ENCODE measurements at places on chromosomes 1 and 21. TPM values are rescaled to one million over a fixed set of nuclear protein-coding genes. Genes with fewer than 3 reads are reported as not detected.

- no peak for DNase-seq
Observed at GRCh38 chr1:2331200-2331544, 60.2 kb downstream of the MORN1 start.

- no peak for DNase-seq
Observed at GRCh38 chr1:198564716-198565115, 24.2 kb upstream of the ATP6V1G3 start.

GRCh38 chr1:184646824-184647223, 107.8 kb downstream of the EDEM3 start:
- DNase-seq = no peak

GRCh38 chr1:171794085-171794484, 12.6 kb downstream of the METTL13 start:
- DNase-seq = peak; percentile 95

DNA sequence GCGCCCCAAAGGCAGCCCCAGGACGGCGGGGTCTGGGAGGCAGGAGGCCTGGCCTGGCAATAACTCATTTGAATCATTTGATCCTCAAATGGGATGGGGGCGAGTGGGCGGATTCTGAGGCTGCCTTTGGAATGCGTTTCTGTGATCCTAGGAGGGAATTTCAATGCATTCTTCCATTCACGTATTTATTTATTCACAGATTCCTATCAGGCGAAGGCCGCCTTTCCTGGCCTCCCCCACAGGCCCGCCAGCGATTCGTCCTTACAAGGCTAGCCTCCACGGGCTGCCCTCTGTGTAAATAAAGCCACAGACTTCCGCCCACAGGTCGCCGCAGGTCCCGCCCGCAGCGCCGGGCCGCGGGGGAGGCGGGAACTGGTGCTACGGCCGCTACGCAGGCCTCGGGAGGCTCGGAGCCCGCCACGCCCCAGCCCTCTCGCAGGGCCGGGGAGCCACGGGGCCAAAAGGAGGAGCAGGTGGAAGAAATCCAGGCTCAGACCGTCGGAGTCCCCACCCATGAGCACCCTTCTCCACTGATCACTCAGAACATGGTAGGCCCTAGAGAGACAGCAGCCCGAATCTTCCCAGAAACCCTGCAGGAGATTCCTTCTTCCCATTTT, 31.3 kb upstream of the JUN start:
- DNase-seq = peak; percentile 97

GRCh38 chr21:27648560-27648959, 681.7 kb upstream of the ADAMTS5 start:
- peak; percentile 65 for DNase-seq

- peak; percentile 78 for DNase-seq
Observed at GRCh38 chr1:219189021-219189824, 15.5 kb downstream of the LYPLAL1 start.

DNA sequence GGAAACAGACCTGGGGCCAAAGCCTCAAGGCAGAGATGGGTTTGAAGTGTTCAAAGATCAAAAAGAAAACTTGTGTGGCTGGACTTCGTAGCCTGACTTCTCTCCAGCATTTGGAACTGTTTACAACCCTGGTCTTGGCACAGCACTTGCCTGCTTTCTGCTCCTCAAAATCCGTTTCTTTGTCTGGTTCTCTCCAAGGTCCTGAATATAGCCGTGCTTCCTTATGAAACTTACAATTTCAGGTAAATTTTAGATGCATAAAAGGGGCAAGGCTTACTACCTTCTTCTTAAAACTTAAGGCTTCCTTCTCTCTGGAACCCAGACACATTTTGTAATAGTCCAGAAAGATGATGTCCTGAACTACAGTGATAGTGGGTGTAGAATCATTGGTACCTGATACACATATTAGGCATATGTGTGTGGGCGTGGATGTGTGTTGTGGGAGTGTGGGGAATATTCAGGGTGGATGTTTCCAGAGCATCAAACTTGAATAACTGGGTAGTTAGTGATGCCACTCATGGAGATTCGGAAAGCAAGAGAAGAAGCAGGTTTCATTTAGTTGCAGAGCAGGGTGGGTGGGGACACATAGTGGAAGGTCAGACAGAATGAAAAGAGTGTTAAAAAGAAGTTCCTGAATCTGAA, 26.4 kb upstream of the FAM78B start:
- DNase-seq = no peak

GRCh38 chr1:227885648-227886502, 61.9 kb downstream of the WNT9A start:
- peak; percentile 97 for DNase-seq

DNA sequence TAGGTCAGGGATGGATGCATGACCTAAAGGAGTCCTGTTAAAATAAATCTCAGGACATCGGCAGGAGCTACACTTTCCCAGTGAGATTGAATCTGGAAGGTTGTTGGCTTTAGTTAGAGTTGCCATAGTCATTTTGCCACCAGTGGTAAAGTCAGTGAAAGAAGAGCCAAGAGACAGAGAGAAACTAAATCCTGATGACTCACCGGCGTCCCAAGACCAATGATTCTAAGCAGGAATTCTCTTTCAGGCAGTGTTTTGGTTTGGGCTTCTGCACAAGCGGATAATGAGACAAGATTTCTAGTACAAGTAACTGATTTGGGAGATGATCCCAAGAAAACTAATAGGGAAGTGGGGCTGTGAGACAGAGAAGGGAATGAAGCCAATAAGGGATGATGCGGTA, 88.8 kb upstream of the ETS2 start:
- DNase-seq = peak; percentile 34

GRCh38 chr1:240031009-240031408, 60.7 kb upstream of the FMN2 start:
- DNase-seq = peak; percentile 98

DNA sequence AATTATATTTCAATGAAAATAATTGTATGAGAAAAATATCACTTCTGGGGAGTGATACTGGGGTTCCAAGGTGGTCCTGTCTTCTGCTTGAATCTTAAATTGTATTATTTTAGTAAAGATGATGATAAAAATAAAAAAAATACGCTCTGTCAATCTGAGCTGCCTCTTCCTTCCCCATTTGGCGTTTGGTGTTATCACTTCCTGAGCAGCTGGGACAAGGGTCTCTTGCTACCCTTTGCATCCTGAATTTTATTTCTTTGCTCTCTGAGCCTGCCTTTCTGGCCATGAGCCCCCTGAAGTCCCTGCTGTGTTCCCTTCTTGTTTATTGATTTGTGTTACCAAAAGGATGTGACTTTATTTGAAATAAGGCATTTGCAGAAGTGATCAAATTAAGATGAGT, 111.0 kb downstream of the KCNJ6 start:
- DNase-seq = no peak

DNA sequence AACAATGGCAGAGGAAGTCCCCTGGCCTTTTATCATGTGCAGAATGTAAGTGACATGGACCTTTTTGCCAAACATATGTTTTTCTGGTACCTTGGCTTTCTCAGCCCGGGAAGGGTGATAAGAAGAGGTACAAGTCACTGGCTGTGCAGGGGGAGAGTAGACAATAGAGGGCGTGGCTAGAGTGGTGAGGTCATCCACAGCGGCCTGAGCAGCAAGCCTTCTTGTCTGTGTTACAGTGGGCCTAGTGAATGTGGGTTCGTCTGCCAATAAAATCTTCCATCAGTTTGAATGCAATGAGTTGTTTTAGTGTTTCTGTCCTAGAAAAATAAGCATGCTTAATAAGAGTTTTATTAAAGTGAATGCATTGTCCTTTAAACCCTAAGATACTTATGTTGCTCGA, 59.0 kb upstream of the PGD start:
- peak; percentile 45 for DNase-seq

DNA sequence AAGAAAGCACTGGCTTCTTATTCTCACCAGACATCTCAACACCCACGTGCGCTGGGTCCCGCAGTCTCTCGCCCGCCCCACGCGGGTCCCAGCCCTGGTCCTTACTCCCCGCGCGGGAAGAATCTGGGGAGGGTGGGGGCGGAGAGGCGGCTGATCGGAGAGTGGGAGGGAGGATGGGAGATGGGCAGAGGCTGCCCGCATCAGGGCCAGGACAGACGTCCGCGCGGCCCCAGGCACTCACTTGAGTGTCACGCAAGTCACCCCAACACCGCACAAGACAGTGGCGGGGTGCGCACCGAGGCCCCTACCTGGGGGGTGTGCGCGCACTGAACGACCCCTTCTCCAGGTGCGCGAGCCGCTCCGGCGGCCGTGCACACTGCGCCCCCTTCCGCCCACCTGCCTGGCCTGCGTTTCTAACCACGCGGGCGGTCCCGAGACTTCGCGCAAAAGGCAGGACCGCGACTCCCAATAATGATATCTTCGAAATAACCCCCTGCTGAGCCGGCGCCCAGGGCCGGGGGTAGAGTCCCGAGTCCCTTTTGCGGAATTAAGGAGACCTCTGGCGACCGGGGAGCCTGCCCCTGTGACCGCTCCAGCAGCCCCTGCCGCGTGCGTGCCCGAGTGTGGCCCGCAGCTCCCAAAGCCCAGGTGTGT, 6.0 kb upstream of the SIM2 start:
- DNase-seq = no peak

- DNase-seq = no peak
Observed at GRCh38 chr1:236163463-236164153, 21.3 kb downstream of the GPR137B start.

DNA sequence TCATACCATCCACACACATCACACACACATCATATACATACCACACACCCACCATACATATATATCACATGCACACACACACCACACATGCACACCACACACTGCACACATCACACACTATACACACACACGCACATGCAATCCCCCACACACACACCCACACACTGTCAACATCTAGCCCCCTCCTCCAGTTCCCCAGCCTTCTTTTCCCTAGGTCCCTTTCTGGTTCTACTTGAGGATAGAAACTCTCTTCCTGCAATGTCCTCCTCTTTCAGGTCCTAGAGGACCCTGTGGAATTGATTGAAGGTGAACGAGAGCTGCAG, 4.3 kb downstream of the CASQ1 start:
- DNase-seq = no peak

DNA sequence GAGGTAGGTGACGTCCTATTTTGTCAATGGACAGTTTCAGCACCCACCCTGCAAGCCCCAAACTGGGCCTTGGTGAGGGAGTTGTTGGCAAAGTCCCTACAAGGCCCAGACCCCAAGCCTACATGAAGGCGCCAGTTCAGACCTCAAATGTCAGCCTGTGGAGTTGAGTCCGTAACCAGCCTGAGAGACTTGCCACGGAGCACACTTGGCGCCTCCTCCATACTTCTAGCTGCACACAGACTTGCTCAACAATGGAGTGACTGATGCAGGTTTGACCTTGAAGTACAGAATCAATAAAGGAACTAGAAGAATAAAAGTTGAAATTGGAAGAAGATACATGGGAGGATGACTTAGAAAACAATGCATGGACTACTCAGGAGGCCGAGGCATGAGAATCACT, 134.3 kb downstream of the PROX1 start:
- no peak for DNase-seq

- DNase-seq = no peak
Observed at GRCh38 chr1:34292472-34292871, 115.8 kb downstream of the C1orf94 start.

GRCh38 chr1:154847891-154848290, 22.2 kb downstream of the KCNN3 start:
- no peak for DNase-seq

DNA sequence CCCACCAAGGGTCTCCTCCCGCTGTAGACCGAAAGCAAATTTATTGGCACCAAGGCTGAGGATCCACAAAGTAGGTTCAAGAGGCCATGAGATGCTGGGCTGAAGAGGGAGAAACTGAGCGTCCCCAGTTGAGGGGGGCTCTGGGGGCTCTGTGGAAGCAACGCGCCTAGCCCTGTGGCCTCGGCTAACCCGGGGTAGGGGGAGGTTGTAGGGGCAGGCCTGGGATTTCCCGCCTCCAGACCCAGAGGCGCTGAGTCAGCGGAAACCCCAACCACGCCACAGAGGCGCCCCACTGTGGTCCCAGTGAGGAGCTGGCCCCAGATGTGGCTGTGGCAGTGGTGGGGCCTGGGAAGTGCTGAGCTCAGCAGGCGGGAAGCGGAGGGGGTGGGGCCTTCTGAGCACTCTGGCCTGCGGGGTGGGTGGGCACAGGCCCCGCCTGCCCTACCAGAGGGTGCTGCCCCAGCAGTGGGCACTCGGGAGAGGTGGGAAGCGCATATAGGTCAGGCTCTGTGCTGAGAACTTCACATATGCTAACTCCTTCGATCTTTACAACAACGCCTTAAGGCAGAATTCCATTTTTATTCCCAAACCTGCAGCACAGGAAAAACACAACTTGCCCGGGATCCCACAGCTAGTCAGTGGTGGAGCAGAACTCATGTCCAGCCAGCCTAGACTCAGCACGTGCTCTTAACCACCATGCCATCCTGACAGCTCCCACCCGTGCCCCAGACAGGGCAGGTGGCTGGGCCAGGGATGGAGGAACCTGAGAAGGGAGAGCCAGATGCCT, 1.5 kb upstream of the COL16A1 start:
- peak; percentile 49 for DNase-seq

DNA sequence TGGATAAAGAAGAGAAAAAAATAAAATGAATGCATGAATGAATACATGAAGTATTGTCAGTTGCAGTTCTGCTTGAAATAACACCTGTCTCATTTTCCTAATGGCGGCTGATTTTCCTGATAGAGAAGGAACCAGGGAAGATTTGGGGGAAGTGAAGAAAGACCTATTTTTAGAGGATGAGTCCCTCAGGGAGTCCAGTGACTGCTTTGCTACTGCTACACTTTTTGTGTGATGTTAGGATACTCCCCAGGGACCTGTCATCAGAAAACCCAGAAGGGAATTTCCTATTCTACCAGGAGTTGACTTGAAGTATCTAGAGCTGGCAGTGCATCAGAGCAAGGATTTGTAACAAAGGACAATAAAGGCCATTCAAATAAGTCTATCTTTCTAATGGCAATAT, 114.8 kb downstream of the MAB21L3 start:
- DNase-seq = no peak

GRCh38 chr21:45382697-45382997, 22.3 kb upstream of the COL18A1 start:
- DNase-seq = no peak

DNA sequence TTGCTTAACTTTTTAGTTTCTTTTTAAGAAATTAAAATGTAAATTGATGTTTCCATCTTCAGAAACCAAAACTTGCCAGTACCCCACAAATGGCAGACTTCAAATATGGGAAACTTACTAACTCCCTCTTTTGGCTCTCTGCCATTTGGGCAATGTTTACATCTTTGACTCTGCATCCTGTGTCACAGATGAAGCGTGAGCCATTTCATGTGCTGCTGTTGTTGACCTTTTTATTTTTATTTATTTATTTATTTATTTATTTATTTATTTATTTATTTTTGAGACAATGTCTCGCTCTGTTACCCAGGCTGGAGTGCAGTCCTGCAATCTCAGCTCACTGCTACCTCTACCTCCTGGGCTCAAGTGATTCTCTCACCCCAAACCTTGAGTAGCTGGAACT, 16.0 kb upstream of the COG2 start:
- DNase-seq = no peak

Gene CFH
- total RNA-seq = 1.9 TPM

Gene LAX1
- not detected for total RNA-seq

Gene PLEKHA6
- total RNA-seq = 53.8 TPM

Gene FMO5
- 3.2 TPM for total RNA-seq

Gene NBPF6
- 0.07 TPM for total RNA-seq

Gene KRTAP12-2
- total RNA-seq = not detected

Gene C1orf226
- total RNA-seq = 2.6 TPM

Gene WDR64
- total RNA-seq = not detected

Gene RHCE
- 1.1 TPM for total RNA-seq

Gene KRTAP21-1
- not detected for total RNA-seq

Gene OVAAL
- total RNA-seq = not detected

Gene PTGFR
- total RNA-seq = 7.8 TPM

Gene SYCP1
- not detected for total RNA-seq

Gene MRPL37
- 211 TPM for total RNA-seq

Data from PC-3 (cell line).